ENCODE measurements at places on chromosomes 5 and 9.

- peak; percentile 26 for DNase-seq
Observed at GRCh38 chr5:125409861-125410536, 663.6 kb upstream of the ZNF608 start.

- DNase-seq, result no peak
Observed at GRCh38 chr9:124510650-124511425, 3.6 kb upstream of the NR5A1 start.

DNA sequence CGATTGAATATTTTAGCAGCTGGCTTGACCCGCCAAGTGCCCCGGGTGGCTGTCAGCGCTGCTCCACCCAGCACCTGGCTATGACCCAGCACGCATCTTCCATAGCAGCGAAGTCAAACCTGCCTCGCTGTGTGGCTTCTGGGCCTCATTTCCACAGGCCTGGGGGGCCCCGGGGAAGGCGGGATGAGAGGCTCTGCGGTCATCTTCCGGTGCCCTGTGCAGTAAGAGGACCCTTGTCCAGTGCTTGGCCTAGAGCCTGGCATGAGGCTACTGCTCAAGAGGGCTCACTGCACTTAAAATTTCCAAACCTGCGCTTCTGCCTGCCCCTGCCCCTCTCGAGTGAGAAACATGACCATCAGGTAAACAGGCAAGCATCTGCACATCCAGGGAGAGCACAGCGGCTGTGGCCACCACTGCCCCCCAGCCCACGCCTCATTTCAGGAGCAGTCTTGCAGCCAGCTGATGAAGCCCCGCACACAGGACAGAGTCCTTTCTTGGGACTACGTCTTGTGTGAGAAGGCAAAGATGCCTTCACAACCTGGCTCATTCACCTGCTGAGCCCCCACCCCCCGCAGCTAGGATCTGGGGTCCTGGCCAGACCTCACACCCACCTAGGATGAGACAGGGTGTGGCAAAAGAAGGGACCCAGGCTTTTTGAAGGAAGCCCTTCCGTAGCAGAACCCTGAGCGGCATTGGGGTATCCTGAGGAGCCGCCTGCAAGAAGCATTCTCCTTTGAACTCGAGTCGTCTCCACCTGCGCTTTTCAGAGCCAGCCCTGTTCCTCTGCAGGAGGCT, 69.5 kb upstream of the UNC5A start:
- DNase-seq, result no peak

DNA sequence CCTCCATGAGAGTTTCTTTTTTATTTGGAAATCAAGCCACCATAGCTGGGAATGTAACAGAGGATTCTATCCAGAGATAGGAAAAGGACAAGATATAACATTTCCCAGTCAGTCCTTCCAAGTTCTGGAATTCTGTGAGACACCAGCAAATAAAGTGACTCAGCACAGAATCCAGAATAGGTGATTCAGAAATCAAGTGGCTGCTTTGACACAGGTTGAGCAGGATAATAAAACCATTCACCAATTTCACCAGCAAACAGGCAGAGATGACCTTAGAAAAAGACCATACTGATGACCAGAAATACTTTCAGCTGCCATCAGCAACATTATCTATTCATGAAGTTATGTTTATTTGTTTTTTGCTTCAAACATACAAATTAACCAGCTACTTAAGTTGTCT, 491.5 kb upstream of the TUSC1 start:
- DNase-seq, result peak; percentile 21

- DNase-seq, result peak; percentile 96
Observed at GRCh38 chr5:150142959-150143349, 12.7 kb downstream of the PDGFRB start.

- DNase-seq, result no peak
Observed at GRCh38 chr9:119951591-119951990, 582.4 kb upstream of the BRINP1 start.

- peak; percentile 45 for DNase-seq
Observed at GRCh38 chr9:109640580-109641371, 139.2 kb upstream of the PALM2AKAP2 start.

All from EL (cell line).